ENCODE measurements at places on chromosomes 12 and 14.

GRCh38 chr14:34425095-34425851 is 36.8 kb downstream of the SPTSSA start:
- no peak for DNase-seq

DNA sequence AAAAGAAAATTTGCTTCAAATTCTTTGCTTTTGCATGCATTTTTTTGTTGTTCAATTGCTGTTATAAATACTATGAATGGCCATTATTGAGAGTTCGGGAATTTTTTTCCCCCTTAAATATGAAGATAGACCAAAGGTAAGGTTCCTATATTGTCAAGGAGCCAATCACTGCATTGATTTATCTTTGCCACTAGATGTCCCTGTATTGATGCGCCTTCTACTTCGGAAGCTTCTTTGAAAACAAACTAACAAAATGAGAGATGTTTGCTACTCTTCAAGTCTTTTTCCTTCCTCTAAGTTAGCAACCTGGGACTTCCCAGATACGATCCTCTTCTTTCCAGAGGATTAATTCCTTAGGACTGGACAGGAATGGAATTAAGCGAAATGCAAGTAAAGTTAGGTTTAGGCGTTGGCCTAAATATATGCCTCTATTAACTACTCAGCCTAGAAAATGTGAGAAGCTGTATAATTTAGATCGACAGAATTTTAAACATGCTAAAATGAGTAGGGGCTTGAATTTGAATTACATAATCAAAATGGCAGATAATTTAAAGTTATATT is 318.1 kb downstream of the AEBP2 start:
- no peak for DNase-seq

DNA sequence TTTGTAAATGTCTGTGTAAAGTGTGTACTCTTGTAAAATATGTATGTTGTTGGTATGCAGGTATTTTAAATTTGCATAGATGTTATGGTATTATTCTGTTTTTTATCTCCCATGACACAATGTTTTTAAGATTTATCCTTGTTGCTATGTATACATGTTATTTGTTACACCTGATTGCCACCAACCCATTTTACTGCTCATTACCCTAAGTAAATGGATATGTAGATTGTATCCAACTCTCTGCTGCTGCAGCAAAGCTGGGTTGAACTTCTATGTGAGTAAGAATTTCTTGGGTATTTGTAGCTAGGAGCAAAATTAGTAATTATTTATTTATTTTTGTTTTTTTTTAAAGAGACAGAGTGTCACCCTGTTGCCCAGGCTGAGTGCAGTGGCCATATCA is 6.2 kb downstream of the APAF1 start:
- DNase-seq: no peak

DNA sequence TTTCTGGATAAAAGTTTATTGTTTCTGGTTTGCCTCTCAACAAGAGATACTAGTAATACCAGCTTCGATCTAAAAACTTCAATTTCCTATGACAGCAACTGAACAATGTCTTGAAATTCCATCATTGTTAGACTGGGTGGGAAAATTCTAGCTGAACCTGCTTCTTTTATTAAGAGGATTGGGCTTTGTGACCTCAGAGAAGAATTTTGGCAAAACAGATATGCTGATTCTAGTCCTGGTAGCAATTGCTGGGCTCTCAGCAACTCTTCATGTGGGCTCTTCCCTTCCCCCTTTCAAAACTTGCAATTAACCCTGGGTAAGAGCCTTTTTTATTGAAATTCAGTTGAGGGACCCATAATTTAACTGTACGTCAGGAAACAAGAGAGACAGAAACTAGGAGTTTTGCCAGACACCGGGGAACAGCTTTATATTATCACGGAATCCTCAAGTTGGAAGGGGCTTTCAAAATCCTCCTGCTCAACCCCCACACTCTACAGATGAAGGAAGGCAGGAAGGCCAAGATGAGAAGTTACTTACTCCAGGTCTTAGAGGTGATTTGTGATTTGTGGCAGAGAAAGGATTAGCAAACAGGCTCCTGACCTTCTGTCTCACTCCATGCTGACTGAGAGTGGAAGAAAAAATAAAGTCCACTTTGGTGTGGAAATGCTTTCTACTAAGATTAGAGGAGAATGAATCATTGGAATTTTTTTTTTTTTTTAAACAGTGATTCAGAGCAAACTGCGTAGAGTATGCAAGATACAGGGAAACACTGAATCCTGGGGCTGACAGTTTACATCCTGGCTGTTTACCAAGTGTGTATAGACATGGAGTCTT is 239.0 kb upstream of the ATP2B1 start:
- peak; percentile 54 for DNase-seq

GRCh38 chr14:60622917-60623257 is 26.4 kb downstream of the SIX1 start:
- DNase-seq: no peak

DNA sequence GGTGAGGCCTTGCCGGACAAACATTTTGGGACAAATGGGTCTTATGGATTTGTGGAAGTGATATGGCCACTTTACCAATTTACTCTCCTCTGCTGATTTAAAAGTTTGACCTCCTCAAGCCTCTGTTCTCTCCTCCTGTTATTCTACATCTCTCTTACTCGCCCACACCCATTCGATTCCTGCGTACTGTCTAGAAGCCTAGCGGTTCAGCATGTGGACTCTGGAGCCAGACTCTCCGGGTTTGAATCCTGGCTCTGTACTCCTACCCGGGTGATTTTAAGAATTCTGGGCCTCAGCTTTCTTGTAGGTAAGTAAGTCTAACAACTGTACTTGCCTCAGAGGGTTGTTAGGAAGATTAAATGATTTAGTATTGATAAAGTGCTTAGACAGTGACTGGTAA is 168.6 kb upstream of the IFNG-AS1 start:
- DNase-seq: no peak

DNA sequence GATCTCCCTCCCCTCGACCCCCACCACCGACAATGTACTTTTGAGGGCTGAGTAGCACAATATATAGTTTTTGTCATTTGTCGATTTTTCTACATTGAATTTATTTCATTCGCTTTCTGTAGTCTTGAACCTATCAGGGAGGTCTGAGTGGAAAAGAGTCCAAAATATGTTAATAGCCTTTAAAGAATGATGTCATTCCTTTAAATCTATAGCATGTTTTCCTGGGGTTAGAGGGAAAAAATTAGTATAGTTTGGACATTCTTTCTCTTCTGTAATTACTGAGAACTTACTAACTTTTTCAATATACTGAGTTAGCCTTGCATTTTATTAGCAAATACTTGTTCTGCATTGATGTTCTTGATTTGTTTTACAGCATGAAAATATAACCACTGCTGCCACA is 55.9 kb downstream of the ARL1 start:
- DNase-seq: no peak

DNA sequence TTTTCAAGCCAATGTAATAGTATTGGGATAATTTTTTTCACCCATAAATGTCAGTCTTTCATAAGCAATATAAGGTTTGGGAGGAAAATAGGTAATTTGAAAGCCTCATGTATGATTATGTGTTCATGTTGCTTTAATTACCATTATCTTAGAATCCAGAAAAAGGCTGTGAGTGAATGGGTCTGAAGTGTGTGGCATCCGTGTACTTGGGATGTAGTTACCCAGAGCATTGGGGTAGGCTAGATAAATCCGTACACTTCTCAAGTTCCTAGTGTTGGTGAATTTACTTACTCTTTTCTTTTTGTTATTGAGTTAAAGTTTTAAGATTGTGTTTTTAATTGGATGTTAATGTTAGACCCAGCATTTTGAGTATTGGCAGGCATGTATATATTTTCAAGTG is 104.4 kb downstream of the FGD4 start:
- DNase-seq: no peak

Measured in WERI-Rb-1 (cell line).